NCI-H345 (cell line): ENCODE measurements at places on chromosomes 4 and X.

- DNase-seq = no peak
Measured at GRCh38 chrX:20756585-20756984, 489.9 kb upstream of the RPS6KA3 start.

- DNase-seq = no peak
Measured at GRCh38 chr4:47639531-47639930, 154.5 kb downstream of the ATP10D start.

- no peak for DNase-seq
Measured at GRCh38 chrX:7133050-7133440, 14.5 kb upstream of the STS start.

GRCh38 chr4:123849495-123849894 lies 452.9 kb downstream of the SPRY1 start:
- no peak for DNase-seq

DNA sequence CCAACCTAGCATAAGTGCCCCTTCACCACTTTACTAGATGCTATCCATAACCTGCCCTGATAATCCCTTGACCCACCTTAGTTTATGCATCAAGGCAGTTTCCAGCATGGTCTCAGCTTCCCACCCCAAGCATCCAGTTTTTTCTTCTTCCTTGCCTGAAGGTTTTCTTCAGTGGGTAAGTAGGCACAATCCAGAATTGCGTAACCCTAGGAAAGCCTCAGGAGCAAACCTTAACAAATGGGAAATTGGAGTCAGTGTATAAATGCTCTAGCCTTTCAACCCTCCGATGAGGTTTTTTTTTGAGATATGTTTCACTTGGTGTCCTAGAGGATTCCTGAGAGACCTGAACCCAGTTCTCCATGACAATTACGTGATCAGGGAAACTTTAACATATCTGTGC lies 614.0 kb upstream of the BOD1L1 start:
- DNase-seq = no peak

DNA sequence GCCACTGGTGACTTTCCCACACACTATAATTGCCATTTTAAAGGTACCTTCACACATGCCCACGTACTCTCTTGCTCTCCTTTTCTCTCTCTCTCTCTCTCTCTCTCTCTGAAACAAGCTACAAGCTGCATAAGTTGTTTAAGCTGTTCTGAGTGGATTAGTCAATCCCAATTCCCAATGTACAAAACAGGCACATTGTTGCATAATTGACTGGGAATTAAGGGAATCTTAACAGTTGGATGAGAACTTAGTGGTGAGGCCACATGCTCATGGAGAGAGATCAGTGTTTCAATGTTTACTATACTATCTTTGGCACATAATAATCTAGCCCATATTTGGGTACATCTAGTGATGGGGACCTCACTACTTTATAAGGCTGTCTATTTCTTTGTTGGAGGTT lies 123.3 kb downstream of the ARHGEF9 start:
- no peak for DNase-seq

DNA sequence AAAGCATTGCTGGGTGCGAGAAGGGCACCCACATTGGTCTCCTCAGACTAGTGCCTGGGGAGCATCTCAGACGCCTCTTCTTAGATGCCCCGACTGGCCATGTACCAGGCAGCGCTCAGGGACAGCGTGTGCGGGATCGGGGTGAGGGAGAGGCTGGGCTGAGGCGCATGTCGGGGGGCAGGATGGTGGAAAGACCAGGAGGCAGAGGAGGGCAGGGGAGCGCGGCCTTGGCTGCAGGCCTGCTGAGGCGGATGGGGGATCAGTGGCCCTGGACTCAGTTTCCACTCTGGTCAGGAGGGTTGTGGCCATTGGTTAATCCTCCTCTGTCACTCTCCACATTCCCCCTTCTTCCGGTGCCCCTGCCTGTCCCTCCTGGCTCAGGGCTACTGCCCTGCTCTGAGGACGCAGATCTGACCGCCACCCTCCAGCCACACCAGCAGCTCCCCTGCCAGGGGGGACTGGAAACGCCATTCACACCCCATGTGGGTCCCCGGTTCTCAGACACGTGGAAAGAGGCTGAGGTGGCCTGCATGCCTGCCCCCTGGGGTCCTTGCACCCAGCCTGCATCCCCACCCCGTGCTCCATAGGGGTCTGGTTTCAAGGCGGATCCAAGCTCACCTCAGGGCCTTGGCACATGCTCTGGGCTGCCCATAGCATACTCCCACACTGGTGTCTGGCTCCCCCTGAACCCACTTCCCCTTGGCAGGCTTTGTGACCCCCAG lies 105.9 kb downstream of the CPZ start:
- DNase-seq = no peak

DNA sequence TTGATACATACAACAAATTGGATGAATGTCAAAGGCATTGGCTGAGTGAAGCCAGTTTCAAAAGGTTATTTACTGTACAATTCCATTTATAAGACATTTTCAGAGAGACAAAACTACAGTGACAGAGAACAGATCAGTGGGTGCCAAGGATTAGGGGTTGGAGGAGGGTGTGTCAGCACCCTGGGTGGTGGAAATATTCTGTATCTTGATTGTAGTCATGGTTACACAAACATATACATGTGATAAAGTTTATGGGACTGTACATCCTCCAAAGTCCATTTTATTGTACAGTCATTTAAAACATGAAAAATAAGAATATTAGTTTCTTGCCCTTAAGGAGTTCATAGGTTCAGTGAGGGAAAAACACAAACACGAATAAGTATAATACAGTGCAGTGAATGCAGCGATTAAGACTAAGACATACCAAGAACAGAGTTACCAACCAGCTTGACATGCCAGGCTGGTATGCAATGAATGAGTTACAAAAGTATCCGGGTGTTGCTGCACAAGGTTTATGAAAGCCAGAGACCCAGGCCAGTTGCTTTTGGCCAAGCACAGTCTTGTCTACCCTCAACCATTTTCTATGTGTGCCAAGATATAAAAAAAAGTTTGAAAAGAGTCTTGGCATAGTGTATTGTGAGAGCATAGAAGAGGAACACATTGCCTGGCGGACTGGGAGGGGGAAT lies 123.6 kb downstream of the MSL3 start:
- DNase-seq = no peak
